ENCODE measurements at places on chromosomes 13 and 19.

DNA sequence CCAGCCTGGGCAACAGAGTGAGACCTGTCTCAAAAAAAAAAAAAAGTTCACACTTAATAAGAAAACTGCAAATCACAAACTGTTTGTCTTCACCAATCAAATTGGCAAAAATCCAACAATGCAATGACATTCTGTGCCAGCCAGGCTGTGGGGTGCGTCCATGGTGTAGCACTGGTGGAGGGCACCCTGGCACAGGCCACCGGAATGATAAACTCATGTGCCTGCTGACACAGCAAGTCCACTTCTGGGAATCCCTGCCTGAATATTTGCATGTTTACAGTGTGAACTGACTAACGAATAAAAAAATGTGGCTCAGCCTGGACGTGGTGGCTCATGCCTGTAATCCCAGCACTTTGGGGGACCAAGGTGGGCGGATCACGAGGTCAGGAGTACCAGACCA, 1.6 kb upstream of the LRRC25 start:
- DNase-seq = no peak

DNA sequence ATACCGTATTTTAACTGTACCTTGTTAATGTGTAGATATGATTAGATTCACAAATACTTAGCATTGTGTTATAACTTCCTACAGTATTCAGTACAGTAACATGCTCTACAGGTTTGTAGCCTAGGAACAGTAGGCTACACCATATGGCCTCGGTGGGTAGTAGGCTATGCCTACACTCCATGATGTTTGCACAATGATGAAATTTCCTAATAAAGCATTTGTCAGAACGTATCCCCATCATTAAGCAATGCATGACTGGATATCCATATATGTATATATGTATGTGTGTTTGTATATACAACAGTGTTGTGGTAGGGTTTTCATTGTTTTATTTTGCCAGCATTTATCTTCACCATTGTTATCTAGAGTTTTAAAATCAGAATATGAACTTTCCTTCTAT, 119.4 kb downstream of the SLC7A1 start:
- no peak for DNase-seq

- no peak for DNase-seq
These were observed 8.0 kb downstream of the STK24 start for GRCh38 chr13:98568918-98569317.

DNA sequence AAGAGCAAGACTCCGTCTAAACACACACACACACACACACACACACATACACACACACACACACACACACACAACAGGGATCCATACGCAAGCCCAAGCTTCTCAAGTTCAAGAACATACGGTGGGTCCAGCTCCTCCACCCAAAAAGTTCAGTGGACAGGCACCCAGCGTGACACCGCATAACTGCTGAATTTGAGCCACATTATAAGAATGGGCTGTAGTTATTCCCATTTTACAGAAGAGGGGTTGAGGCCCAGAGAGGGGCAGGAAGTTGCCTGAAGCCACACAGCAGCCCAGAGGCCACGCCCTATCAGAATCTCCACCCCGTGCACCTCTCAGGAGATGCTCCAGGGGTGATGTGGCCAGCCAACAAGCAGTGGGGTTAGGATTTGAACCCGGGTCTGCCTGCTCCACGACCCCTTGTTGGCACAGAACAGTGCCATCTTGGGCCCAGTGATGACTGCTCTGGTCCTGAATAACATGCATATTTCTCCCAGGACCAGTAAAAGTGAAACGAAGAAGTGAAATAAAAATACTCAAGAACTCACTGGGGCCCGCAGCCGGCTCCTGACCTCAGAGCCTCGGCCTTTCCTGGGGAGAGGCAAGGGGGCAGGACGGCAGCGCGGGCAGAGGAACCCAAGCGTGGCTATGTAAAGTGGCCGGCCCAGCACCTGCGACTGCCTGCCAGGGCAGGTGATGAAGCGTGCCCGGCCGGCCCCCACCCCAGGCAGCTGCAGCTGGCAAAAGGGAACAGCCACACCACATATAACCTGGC, 61.9 kb downstream of the AP1M1 start:
- DNase-seq = no peak

GRCh38 chr13:51645761-51646670, 61.8 kb downstream of the WDFY2 start:
- DNase-seq = no peak

Measured in cerebellum (tissue), 4 donors.